Esophagus muscularis mucosa (tissue), 4 donors: ENCODE measurements at places on chromosomes 12 and 14. TPM values are rescaled to one million over a fixed set of nuclear protein-coding genes. Genes with fewer than 3 reads are reported as not detected.

KRT6C gene
- total RNA-seq, result not detected

GRCh38 chr12:116299064-116299463, 21.6 kb upstream of the MED13L start:
- no peak for DNase-seq
- no peaks in the 10 kb centered on the region for H3K36me3 ChIP-seq

- no peak overlapping the region for H3K4me3 ChIP-seq
- no peaks in the 10 kb centered on the region for H3K27me3 ChIP-seq
- no peak overlapping the region for H3K27ac ChIP-seq
These were observed 17.7 kb downstream of the SLC25A29 start for GRCh38 chr14:100288382-100289185.

GPRC5A gene
- 2.9 TPM for total RNA-seq

DNA sequence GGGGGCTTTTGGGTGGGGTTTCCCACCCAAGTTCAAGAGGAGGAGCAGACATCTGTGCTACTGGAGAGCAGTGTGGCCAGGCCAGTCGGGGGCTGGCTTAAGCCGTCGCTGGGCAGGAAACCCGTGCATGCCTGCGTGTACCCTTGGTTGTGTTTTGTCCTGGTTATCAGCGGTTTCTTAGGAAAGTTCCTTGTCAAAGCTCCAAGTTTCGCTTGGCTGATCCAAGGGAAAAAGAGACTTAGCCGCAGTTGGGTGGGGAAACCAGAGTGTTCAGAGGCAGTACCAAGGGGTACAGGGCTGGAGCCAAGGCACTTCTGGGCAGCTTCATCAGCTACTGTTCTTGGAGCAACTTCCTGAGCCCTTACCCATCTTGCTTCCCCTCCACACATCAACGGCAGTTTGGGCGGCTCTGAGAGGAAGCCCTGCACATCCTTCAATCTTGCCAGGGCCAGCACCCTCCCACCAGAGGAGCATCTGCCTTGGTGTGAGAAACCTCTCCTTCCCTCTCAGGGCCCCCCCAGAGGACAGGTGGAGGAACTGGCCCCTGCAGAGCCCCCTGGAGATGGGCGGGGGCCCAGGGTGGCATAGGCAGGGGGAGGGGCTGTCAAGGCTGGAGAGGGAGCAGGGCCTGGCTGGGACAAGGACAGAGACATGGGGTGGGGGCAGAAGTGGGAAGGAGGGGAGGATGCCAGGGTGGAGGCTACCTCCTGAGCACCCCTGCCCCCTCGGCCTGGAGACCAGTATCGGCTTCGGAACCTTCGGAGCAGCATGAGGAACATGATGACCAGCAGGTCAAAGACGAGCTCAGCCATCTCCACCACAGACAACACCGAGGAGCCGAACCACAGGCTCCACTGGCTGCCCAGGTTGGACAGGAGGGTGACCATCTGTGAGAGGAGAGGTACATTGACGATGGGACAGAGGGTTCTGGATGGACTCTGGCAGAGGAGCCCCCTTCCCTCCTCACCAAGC, 5.8 kb upstream of the TNFRSF1A start:
- peak overlapping the region; percentile 12 for H3K4me3 ChIP-seq
- H3K27me3 ChIP-seq, result no peaks in the 10 kb centered on the region
- no peaks in the 10 kb centered on the region for H3K36me3 ChIP-seq
- DNase-seq, result no peak
- peaks cover 60% of the 10 kb centered on the region for H3K4me1 ChIP-seq

MAX gene
- total RNA-seq, result 88.0 TPM

GRCh38 chr12:66903782-66904396, 225.0 kb upstream of the GRIP1 start:
- H3K36me3 ChIP-seq, result no peaks in the 10 kb centered on the region
- DNase-seq, result no peak
- no peak overlapping the region for H3K27ac ChIP-seq
- H3K4me3 ChIP-seq, result no peak overlapping the region
- H3K4me1 ChIP-seq, result peaks cover 16% of the 10 kb centered on the region
- no peaks in the 10 kb centered on the region for H3K27me3 ChIP-seq

GRCh38 chr12:69996241-69996640, 171.2 kb downstream of the MYRFL start:
- H3K27me3 ChIP-seq, result no peaks in the 10 kb centered on the region
- no peak overlapping the region for H3K4me3 ChIP-seq
- DNase-seq, result no peak
- no peaks in the 10 kb centered on the region for H3K4me1 ChIP-seq
- no peaks in the 10 kb centered on the region for H3K36me3 ChIP-seq

ADCY6 gene
- 17.9 TPM for total RNA-seq

- no peak for DNase-seq
- peaks cover under 1% of the 10 kb centered on the region for H3K4me1 ChIP-seq
- H3K36me3 ChIP-seq, result peaks cover 7% of the 10 kb centered on the region
- H3K4me3 ChIP-seq, result no peak overlapping the region
- no peak overlapping the region for H3K27ac ChIP-seq
These were observed 7.3 kb downstream of the HELB start for GRCh38 chr12:66309606-66310005.

- H3K4me1 ChIP-seq, result no peaks in the 10 kb centered on the region
- no peaks in the 10 kb centered on the region for H3K27me3 ChIP-seq
- no peak for DNase-seq
These were observed 158.6 kb downstream of the PRIMA1 start for GRCh38 chr14:93629643-93630042.

GRCh38 chr12:52066346-52067080, 3.3 kb upstream of the ATG101 start:
- H3K27ac ChIP-seq, result no peak overlapping the region
- H3K4me1 ChIP-seq, result peaks cover 21% of the 10 kb centered on the region
- no peak for DNase-seq
- H3K36me3 ChIP-seq, result no peaks in the 10 kb centered on the region

ANAPC5 gene
- 77.0 TPM for total RNA-seq

ACVRL1 gene
- total RNA-seq, result 125 TPM

LRRK2 gene
- 24.0 TPM for total RNA-seq

DNA sequence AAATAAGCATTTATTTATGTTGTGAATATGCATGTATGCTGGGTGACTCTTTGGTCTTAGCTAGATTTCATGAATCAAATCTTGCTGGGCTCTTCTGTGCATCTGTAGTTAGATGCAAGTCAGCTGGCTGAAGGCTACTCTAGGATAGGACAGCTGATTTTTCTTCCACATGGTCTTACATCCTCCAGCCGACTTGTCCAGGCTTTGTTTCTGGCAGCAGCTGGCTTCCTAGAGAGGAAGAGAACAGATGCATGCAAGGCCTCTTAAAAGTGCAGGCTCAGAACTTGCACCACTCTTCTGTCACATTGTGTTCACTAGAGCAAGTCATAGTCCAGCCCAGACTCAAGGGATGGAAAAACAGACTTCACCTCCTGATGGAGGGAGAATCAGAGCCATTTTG, 435.4 kb upstream of the STXBP6 start:
- H3K27ac ChIP-seq, result no peak overlapping the region
- H3K36me3 ChIP-seq, result no peaks in the 10 kb centered on the region
- DNase-seq, result no peak
- H3K4me1 ChIP-seq, result no peaks in the 10 kb centered on the region
- no peaks in the 10 kb centered on the region for H3K27me3 ChIP-seq

GRCh38 chr14:72275242-72275641, 343.0 kb downstream of the RGS6 start:
- H3K27me3 ChIP-seq, result no peaks in the 10 kb centered on the region
- no peak overlapping the region for H3K27ac ChIP-seq
- H3K4me3 ChIP-seq, result no peak overlapping the region
- peak; percentile 24 for DNase-seq
- H3K4me1 ChIP-seq, result no peaks in the 10 kb centered on the region

PDE3A gene
- total RNA-seq, result 114 TPM

KCNC2 gene
- total RNA-seq, result 0.19 TPM

DNA sequence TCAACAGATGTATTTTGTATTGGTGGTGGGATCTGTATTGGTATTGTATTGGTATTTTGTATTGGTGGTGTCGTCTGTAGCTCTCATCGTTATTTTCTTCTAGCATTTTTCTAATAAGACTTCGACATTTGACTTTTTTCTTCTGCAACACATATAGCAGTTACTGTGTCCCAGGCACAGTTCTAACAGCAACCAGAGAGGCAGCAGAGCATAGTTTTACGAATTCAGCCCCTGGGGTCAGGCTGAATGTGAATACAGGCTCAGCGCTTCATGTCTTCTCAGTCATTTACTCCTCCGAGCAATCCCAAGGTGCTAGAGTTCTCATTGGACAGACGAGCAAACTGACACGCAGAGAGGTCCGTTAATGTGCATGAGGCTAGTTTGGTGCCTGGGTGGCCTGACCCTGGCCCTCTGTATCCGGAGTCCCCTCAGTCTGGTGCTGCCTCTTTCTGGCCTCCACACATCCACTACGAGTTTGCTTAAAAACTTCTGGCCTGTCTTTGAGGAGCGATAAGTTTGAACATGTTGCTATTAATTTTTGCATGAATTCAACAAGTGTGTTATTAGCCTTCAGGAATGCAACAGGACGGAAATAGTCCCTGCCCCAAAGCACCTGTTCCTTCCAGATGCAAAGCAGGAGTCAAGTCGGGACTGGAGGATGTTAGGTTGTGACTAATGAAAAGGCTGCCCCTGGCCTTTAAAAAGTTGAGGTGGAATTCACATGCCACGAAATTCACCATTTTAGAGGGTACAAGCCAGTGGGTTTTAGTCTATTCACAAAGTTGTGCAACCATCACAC, 87.0 kb downstream of the GLT1D1 start:
- DNase-seq, result no peak
- no peak overlapping the region for H3K4me3 ChIP-seq
- H3K36me3 ChIP-seq, result no peaks in the 10 kb centered on the region
- no peaks in the 10 kb centered on the region for H3K4me1 ChIP-seq
- no peaks in the 10 kb centered on the region for H3K27me3 ChIP-seq
- no peak overlapping the region for H3K27ac ChIP-seq

PDZRN4 gene
- total RNA-seq, result 54.0 TPM

GRCh38 chr14:90630171-90630806, 185.9 kb downstream of the TTC7B start:
- peaks cover 65% of the 10 kb centered on the region for H3K4me1 ChIP-seq
- H3K36me3 ChIP-seq, result no peaks in the 10 kb centered on the region
- DNase-seq, result no peak
- no peaks in the 10 kb centered on the region for H3K27me3 ChIP-seq
- no peak overlapping the region for H3K4me3 ChIP-seq

CMKLR1 gene
- 10.2 TPM for total RNA-seq

DNA sequence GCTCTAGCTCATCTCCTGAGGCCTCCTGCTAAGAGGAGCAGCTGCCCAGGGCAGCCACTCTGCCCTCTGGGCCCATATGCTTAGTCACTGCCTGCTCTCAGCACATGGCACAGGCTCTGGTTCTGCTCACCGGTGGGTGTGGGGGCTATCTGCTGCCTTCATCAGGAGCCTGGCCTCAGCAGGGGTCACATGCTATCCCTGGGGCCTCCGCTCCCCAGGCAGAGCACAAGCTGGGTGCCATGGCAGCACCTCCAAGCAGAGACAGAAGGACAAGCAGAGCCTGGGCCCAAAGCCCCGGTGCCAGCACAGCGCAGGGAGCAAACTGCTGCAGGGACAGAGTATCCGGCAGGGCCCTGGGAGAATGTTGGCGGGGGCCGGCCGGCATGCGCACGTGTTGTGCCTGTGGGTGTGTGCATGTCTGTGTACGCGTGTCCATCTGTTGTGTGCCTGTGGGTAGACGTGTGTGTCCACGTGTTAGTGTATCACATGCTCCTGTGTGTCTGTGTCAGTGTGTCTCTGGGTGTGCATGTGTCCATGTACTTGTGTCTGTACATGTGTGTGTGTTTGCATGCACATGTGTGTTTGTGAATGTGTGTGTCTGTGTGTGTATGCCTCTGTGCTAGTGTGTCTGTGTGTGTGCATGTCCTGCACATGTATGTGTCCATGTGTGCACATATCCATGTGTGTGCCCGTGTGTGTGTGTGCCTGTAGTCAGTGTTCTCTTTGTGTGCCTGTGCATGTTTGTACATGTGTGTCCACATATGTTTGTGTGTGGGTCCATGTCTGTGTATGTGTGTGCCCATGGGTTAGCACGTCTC, 326.9 kb downstream of the TMEM121 start:
- no peaks in the 10 kb centered on the region for H3K36me3 ChIP-seq
- no peak overlapping the region for H3K4me3 ChIP-seq
- no peaks in the 10 kb centered on the region for H3K27me3 ChIP-seq
- DNase-seq, result no peak
- H3K4me1 ChIP-seq, result no peaks in the 10 kb centered on the region

GRCh38 chr12:124518051-124518932, 49.1 kb downstream of the NCOR2 start:
- DNase-seq, result peak; percentile 100
- peak overlapping the region; percentile 58 for H3K4me3 ChIP-seq
- no peaks in the 10 kb centered on the region for H3K27me3 ChIP-seq
- H3K4me1 ChIP-seq, result peaks cover 95% of the 10 kb centered on the region
- peaks cover 15% of the 10 kb centered on the region for H3K36me3 ChIP-seq

DNA sequence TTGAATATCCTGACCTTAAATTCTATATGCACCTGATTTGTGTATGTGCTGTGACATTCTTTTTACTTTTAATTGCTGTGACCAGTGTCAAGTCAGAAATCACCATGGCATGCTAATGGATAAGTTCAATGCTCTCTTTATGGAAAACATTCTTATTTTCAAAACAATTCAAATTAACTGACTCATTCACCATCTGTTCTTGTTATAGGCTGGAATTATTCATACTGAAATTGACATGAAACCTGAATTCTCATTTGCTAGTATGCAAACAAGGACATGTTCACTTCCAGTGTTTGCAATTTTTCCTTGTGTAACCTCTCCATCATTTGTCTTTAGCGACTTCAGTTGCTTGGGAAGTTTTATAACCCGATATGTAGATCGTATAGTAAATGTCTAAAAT, at the start of gene TAS2R30:
Gene TAS2R30 (minus strand): TSS at position 340 of the 400 bp plus-strand sequence. CDS start 400 bp downstream, outside the sequence.
- H3K27me3 ChIP-seq, result no peaks in the 10 kb centered on the region
- no peak for DNase-seq
- peaks cover 8% of the 10 kb centered on the region for H3K4me1 ChIP-seq
- H3K4me3 ChIP-seq, result no peak within 1 kb of the TSS

INHBC gene
- not detected for total RNA-seq

DNA sequence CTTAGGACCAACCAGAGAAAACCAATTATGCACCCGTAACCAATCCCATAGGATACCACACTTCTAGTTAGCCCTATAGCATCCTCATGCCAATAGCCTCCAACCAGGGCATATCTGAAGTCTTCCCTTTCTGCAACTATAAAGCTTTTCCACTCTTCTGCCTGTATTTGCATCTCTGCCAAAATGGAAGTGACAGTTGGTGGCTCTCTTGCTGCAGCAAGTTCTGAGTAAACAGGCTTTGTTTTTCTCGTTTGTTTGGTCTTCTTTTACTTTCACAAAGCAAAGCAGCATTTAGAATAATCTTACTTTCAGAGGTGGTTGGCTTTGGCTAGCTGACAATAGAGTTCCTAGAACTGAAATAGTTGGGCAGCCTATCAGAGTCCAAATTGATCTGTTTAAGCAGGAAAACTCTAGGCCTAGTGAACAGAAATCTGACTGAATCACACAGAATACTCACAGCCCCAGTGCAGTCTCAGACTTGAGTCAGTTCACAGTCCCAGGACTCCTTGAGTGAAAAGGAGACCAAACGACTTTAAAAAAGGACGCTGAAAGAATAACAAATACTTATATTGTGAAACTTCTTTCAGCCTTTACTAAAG, 1029.7 kb upstream of the LRFN5 start:
- no peak overlapping the region for H3K4me3 ChIP-seq
- no peak for DNase-seq
- no peaks in the 10 kb centered on the region for H3K27me3 ChIP-seq
- H3K36me3 ChIP-seq, result no peaks in the 10 kb centered on the region
- H3K27ac ChIP-seq, result no peak overlapping the region

NPAS3 gene
- 5.8 TPM for total RNA-seq
